ENCODE measurements at places on chromosomes 3 and 15.

DNA sequence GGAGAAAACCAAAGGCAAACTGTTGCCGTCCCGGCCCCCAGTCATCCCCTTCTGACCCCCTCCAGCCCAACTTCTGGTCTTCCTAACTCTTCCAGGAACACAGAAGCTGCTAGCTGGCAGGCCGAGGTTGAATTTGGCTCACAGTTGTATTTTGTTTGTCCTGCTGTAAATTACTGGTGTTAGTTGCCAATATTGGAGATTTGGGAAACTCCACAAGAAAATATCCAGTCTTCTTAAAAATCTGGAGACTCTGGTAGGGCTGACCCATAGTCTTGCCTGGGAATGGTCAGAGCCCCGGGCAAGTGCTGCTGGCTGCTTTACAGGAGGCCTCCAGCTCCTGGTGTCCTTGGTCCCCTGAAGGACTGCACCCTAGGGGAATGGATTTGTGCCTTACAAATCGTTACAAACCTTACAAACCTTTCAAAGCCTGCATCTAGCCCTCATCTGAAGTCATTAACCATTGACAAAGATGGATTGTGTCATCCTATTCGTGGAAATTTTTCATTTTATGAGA lies 112.0 kb upstream of the MCTP2 start:
- peak; percentile 57 for DNase-seq

- DNase-seq: no peak
Observed at GRCh38 chr15:68149059-68149458, 56.1 kb downstream of the CALML4 start.

DNA sequence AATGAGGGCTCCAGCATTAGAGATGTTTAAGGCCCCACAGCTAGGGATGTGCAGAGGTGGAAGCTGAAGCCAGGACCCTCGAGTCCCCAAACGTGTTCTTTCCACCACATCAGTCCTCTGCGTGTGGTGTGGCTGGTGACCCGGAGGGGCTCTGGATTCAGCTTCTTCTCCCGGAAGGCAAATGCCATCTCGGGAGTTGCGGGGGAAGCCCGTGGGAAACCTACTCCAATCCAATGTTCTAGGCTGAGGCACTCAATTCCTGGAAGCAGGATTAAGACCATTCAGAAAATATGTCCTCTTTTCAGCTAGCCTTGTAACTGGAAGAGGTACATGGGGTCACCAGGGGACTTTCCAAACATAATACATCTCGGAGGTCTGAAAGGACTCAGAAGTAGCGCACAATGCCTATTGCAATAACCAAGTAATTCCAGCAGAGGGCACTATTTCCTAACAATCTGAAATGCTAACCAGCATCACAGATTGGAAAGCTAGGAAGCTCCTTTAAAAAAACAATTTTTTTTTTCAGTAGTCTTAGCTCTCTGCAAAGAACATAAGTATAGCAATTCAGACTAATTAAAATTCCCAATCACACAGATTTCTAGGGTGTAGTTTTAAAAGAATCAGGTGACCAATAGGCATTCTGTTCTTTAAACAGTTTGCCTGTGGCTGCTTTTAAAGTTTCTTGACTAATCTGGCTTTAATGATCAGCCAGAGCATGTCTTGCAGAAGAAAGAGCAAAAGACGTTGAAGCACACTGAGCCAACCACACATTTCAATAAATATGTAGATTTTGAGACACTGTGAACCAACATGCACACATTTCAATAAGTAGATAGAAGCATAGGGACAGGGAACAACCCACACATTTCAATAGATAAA lies 36.1 kb downstream of the BNC1 start:
- peak; percentile 37 for DNase-seq

GRCh38 chr15:80070840-80071239 lies 11.4 kb downstream of the ZFAND6 start:
- DNase-seq: no peak

DNA sequence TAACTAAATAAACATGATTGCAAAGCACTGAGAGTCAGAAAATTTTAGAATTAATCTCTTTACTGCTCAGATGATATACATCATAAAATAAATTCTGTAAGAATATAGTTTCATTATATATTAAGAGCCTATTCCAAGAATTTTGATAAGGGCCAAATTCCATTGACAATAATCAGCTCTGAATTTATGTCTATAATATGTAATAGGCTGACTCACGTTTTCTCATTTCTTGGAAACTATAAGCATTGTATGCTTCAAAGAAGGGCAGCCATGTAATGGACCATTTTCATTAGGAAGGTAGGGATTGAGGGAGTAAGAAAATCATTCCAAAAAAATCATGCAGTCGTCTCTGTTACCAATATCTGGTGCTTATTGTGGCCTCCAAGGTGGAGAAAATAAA lies 315.9 kb downstream of the ZIC4 start:
- no peak for DNase-seq

DNA sequence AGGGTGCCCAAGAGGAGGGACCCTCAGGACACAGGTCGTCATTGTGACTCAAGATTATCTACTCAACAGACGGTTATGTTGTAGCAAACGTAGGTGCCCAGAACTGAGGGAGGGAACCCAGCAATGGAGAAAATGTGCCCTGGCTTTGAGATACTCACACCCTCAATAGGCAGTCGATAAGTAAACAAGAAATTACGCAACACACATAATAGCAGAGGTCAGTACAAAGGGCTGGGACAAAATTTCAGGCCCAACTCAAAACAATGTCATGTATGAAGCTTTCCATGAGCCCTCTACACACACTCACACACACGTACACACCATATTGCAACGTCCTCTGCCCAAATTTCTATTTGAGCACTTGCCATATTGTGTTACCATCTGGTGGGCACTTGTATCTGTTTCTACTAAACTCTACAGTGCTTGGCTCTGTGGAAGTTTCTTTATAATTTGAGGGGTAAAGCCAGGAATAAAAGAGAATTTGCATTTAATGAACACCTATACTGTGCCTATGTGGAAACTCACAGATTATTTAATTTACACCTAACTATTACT lies 114.6 kb upstream of the TRIM42 start:
- no peak for DNase-seq

DNA sequence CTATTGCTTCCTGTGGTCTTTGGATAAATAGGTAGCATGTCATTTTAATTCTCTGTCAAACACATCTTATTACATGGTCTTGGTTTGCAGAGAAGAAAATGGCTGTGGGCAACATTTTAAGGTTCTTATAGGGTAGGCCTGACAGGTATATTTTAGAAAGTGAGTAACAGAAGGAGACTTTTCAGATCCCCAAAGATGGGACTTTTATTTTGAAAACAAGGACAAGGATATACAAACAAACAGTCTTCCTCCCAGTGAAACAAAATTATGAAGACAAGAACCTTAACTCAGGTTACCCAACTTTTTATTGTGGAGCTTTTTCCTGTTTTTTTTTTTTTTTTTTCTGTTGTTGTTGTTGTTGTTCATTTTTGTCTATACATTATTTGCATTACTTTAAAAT lies 916.2 kb downstream of the NTRK3 start:
- DNase-seq: no peak

DNA sequence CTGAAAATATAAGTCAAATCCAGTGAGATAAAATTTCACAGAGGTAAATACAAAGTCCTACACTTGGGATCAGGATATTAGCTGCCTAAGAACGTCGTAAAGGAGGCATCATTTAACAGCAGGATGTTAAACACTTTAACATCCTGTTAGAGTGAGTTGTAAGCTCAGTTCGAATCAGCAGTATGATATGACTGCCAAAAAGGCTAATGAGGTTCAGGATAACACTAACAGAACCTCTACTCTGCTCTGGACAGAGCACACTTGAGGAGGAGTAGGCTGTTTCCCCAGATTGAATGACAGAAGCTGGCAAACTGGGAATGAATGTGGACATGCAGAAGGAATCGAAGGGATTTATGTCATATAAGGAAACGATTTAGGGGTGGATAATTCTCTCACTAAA lies 227.1 kb upstream of the CD96 start:
- DNase-seq: no peak

GRCh38 chr3:192417559-192418055 lies 309.7 kb downstream of the FGF12 start:
- DNase-seq: no peak

DNA sequence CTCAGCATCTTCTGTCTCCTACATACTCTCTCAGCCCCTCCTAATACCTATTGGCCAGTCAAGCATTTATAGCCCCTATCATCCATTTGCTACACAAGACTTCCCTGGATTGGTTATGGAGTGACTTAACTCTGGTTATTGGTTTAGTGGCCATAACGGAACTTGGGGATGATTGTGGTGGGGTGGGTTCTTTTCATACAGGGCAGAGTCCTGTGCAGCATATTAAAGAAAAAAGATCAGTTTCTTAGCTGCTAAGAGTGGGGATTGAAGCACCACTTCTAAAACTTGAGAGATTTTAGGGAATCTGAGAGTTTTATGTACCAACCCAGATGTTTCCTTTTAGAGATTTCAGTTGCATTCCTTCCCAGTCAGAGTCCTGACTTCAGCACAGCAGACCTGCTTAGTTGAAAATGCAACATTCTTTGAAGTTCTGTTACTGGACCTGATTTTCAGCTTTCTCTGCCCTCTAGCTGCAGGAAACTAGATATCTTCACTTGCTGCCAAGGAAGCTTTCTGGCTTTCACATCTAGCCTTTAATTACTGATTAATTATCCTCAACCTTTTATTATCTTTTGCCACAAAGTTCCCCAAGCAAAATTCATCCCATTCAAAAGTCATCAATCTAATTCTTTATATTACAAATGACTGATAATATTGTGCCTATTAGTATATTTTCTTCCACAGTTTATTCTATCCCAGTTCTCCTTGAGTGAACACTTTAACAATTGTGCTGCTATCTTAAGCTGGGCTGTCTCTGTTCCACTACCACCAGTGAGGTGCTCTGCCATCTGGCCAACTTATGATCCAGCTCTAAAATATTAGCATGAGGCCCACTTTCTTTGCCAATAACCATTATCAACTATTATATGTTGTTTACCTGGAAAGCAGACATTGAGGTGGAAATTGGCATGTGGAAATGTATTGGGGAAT lies 906.0 kb upstream of the ALCAM start:
- no peak for DNase-seq

- no peak for DNase-seq
Observed at GRCh38 chr15:33234020-33234461, 39.5 kb upstream of the FMN1 start.

DNA sequence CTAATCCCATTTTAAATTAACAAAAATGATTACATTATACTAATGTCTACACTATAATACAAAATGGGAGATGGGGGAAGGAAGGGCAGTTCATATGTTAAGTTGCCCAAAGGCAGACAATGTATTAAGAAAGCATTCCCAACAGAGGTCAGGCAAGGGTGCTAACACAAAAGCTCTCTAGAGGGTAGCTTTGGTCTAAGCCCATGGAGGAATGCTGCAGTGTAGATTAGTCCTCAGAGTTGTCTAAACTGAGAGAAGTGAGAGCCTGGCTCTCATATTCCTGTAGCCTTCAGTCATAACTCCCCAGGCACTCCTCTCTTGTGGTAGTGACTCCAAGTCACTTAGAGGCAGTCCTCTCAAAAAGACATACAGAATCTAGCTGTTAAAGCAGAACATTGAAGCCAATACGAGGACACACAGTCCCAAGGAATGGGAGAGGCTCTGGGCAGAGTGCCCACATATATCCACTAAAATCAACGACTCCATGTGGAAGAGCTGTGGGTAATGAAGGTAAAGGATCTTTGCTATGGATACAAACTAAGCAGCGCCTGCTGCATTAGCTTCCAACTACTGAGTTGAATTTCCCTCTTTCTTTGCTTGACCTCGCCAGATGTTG lies 14.5 kb downstream of the NEK10 start:
- DNase-seq: no peak

- DNase-seq: no peak
Observed at GRCh38 chr3:37072892-37073291, 79.6 kb downstream of the MLH1 start.
